Heart left ventricle (tissue), 16 donors: ENCODE measurements at places on chromosomes 5 and 9.

GRCh38 chr9:21029661-21030060 lies 1.8 kb downstream of the HACD4 start:
- H3K4me1 ChIP-seq = peaks cover 15% of the 10 kb centered on the region
- DNase-seq = no peak
- H3K27ac ChIP-seq = no peak overlapping the region
- H3K4me3 ChIP-seq = no peak overlapping the region
- H3K36me3 ChIP-seq = peaks cover 4% of the 10 kb centered on the region

DNA sequence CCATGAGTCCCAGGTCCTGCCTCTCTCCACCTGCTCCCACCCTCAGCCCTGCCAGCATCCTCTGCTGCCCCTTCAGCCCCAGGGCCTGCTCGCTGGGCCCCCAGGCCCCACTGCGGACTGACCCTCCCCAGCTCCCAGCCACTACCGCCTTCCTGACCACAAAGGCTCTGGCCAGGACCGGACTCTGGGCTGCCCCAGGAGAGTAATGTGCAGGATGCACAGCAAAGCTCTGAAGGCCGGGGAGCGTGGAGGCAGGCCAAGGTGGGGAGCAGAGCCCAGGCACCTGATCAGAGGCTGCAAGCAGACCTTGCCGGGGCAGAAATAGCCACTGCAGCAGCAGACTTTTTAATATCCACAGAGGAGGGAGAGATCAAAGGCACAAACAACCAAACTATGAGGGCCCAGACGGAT lies 27.9 kb downstream of the IPPK start:
- H3K27ac ChIP-seq = no peak overlapping the region
- no peaks in the 10 kb centered on the region for H3K4me1 ChIP-seq
- DNase-seq = no peak
- no peaks in the 10 kb centered on the region for H3K27me3 ChIP-seq
- no peak overlapping the region for H3K4me3 ChIP-seq

- no peaks in the 10 kb centered on the region for H3K27me3 ChIP-seq
- no peak for DNase-seq
- no peak overlapping the region for H3K4me3 ChIP-seq
- peaks cover 2% of the 10 kb centered on the region for H3K36me3 ChIP-seq
Observed at GRCh38 chr5:110769000-110769681, 30.3 kb downstream of the SLC25A46 start.

DNA sequence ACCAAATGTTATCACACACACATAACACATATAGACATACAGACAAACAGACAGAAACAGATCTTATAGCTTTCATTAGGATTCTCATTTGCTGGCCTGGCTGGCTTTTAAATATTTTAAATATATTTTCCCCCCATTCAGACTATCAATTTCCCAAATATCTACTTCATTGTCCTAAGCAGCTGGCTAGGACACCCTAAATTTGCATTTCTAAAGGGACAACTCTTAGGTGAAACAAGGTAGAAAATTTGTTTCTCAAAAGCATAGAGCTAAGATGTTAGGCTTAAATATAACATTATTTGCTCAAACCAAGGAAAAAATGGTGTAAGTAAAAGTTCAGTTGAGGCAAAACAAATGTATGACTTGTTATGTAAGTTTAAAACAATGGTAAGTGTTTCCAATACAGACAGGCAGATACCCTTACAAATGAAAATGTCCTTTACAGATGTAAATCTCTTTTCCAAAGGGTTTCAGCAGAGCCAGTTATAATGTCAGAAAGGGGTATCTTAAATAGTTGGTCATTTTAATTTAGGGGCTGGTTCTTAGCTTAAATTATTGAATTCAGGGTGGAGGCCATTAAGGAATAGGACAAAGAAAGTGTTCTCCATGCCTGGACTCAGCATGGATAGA lies 522.8 kb downstream of the DMRTA1 start:
- no peaks in the 10 kb centered on the region for H3K27me3 ChIP-seq
- no peak overlapping the region for H3K4me3 ChIP-seq
- no peak for DNase-seq
- no peak overlapping the region for H3K27ac ChIP-seq
- H3K4me1 ChIP-seq = no peaks in the 10 kb centered on the region
- no peaks in the 10 kb centered on the region for H3K36me3 ChIP-seq

DNA sequence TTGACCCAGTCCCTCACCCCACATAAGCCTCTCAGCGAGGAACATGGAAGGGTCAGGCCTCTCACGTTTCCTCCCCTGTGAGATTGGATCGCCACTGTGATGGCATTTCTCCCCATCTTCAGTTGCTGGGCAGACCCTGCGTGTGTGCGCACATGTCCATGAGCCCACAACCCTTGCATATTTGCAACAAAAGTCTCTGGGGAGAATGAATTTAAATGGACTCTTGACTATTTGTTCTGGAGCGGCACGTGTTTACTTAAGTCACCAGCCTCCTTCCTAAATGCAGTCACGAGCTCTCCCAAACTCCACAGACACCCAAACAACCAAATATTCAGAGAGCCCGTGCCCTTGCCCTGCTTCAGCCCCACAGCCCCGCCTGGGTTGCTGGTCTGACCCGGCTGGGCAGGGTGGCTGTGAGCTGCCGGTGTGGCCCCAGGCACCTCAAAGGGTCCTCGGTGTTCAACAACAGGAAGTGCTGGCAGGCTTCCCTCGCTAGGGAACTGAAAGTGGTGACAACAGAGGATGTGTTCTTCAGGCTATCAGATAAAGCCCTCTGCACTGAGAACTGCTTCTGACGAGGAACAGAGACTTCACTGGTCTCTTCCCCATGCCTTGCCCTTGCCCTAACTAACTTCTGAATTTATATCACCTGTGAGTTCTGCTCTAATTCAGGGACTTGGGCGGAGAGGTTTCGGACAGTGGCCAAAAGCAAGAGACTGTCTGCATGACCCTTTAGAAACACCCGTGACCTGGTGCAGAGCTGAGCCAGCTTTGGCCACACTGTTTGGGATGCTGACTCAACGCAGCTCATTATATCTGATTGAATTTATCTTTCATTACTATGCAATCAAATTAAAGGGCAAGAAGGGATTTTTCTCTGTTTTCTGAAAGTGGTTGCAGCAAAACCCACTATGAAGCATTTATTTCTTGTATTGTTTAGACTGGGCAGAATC lies 19.2 kb upstream of the CD180 start:
- H3K27me3 ChIP-seq = no peaks in the 10 kb centered on the region
- H3K4me3 ChIP-seq = peak overlapping the region; percentile 3
- peaks cover 7% of the 10 kb centered on the region for H3K4me1 ChIP-seq
- H3K27ac ChIP-seq = peak overlapping the region; percentile 39
- H3K36me3 ChIP-seq = no peaks in the 10 kb centered on the region
- DNase-seq = peak; percentile 94

DNA sequence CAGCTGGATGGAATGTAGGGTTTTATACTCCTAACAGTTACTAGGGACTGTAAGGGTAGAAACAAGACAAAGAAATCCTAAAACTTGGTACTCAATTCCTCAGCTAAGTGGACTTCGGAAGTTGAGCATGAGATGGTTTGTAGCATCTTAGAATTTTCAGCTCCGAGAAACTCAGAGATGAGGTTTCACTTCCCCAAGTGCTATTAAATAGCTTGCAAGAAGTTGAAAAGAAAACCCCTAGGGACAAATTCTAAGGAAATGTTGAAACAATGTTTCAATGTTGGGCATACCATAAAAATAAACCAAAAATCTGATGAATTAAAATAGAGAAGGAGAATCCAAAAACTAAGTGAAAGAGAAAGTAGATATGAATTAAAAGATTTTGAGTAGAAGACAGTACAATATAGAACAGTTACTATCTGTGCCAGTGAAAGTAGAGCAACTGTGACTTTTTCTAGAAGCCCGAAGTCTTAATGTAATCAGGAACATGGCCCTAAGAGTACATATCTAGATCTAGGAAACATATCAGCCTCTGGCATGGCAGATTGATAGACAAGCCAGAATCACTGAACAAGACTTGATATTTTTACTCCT lies 308.6 kb upstream of the RGMB start:
- no peak overlapping the region for H3K27ac ChIP-seq
- no peaks in the 10 kb centered on the region for H3K36me3 ChIP-seq
- H3K4me1 ChIP-seq = no peaks in the 10 kb centered on the region
- no peaks in the 10 kb centered on the region for H3K27me3 ChIP-seq

- H3K4me3 ChIP-seq = peak overlapping the region; percentile 82
- peaks cover 30% of the 10 kb centered on the region for H3K4me1 ChIP-seq
- H3K27me3 ChIP-seq = no peaks in the 10 kb centered on the region
- peak; percentile 30 for DNase-seq
- H3K36me3 ChIP-seq = peaks cover 14% of the 10 kb centered on the region
- peak overlapping the region; percentile 95 for H3K27ac ChIP-seq
Observed at GRCh38 chr9:107486674-107487520, 2.7 kb downstream of the KLF4 start.

DNA sequence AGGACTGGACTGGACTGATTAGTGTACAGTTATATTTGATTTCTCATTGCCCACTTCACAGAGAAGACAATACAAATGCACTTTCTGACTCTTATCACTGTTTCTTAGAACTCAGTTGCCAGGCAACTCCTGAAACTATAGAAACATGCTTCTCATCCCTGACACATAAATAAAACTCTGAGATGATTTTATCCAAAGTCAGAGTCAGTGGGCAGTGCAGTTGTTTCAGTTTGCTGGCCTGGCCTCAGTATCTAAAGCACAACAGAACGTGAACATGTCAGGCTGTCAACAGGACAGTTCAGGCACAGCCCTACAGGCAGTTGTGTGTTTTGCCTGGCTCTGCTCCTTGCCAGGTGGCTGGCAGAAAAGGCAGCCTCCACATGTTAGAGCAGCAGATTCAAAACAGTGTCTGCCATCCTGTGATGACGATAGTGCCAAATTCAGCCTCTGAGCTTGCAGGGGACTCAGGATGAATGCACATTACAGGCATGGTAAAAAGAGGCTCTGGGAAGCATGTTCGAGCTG lies 65.1 kb upstream of the CCDC152 start:
- peak; percentile 60 for DNase-seq
- no peaks in the 10 kb centered on the region for H3K36me3 ChIP-seq
- H3K4me3 ChIP-seq = no peak overlapping the region
- H3K27me3 ChIP-seq = no peaks in the 10 kb centered on the region

DNA sequence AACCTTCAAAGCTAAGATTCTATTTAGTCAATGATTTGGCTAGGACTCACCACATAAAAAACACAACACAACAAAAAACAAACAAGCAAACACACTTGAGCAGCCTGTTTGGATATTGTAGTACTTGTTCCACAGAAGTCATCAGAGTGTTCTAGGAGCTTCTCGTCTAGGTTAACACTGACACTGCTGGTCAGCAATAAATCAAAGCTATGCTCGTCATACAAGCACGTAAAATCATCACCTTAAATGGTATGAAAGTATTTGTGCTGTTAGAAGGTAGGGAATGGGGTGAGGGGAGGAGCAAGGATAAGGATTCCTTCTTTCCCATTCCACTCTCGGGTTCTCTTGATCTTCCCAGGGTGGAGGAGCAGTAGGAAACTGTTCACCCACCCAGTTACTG lies 88.0 kb downstream of the ARL15 start:
- H3K36me3 ChIP-seq = no peaks in the 10 kb centered on the region
- H3K4me1 ChIP-seq = peaks cover 24% of the 10 kb centered on the region
- H3K4me3 ChIP-seq = no peak overlapping the region
- no peak for DNase-seq

GRCh38 chr5:53191548-53192165 lies 82.1 kb upstream of the MOCS2 start:
- DNase-seq = no peak
- H3K27me3 ChIP-seq = no peaks in the 10 kb centered on the region
- H3K36me3 ChIP-seq = no peaks in the 10 kb centered on the region
- no peak overlapping the region for H3K4me3 ChIP-seq
